ENCODE measurements at places on chromosomes 3 and 15.

DNA sequence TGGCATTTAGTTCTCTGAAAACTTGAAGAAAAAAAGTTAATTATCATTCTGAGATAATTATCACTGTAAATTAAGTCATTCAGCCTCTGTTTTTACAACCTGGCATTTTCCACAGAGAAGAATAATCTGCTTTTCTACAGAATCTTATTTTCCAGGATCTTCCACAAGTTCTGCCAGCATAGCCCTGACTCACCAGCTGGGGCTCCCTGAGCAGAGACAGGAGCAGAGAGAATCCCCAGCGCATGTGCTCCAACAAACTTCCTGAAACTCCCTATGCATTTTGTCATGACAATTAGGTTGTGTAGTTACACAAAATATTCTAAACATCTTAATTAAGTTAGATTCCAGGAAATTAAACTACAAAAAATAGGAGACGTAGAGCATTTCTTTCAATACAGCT, 32.1 kb upstream of the TMEM207 start:
- DNase-seq, result no peak

- no peak for DNase-seq
Measured at GRCh38 chr3:64945171-64945729, 257.4 kb upstream of the ADAMTS9 start.

- DNase-seq, result no peak
Measured at GRCh38 chr3:191502583-191502982, 41.6 kb downstream of the PYDC2 start.

GRCh38 chr3:106640353-106640752, 736.9 kb upstream of the CCDC54 start:
- no peak for DNase-seq

- no peak for DNase-seq
Measured at GRCh38 chr3:195032955-195033354, 238.0 kb downstream of the XXYLT1 start.

DNA sequence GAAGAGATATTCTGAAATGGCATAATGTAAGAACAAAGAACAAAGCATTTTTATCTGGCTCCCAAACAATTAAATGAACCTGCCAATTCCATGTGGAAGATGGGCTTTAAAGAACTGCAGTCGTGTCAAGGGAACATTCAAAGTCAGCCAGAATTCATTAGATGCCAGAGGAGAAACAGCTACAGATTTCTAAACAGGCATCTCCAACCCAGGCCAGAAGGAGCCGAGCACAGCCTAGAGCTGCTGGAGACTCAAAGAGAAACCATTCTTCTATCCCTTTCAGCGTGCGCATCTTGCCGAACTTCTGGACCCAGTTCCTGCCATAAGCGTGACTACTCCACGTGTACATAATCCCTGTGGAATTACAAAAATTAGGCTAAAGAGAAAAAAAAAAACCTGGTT, 60.4 kb downstream of the MB21D2 start:
- no peak for DNase-seq

Data from cortex of kidney (tissue), 1 donor.